Fibroblast of skin of left biceps (primary cell): ENCODE measurements at places on chromosomes 13 and 19.

- DNase-seq, result no peak
These were observed 403.8 kb downstream of the SLITRK5 start for GRCh38 chr13:88074794-88075510.

DNA sequence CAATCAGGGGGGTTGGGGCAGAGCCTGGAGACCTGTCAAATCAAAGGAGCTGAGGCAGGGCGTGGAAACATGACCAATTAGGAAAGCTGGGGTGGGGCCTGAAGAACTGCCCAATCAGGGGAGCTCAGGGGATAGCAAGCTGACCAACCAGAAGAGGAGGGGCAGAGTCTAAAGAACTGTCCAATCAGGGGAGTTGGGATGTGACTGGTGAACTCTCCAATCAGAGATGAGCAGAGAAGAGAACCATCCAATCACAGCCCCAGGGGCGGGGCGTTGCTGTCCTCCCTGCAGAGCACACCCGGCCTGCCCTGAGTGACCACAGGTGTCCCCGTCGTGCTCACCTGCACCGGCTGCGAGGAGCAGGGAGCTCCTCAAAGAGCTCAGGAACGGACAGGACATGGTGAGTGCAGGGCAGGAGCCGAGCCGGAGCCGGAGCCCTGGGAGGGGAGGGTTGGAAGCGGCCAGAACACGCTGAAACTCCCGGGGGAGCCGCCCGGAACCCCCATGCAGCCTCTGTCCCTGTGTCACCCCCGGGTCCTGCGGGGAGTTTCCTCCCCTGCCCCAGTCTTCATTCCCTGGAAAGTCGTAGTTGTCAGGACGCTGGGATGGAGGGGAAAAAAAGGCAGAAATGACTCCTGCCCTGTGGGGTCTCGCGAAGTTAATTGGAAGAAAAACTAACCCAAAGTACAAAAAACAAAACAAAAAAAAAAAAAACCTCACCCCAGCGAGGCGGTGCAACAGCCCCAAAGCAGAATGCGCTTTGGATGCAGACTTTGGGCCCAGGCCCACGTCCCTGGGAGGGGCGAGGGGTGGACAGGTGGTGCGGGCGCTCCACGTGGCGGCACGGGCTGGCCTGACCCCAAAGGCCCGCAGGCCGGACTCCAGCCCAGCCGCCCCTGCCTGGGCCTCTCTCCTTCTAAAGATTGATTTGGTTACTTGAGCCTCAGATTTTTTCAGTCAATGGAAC, at the start of gene ZNF556:
Gene ZNF556, plus strand, starts transcription at position 311 of the 967 bp plus-strand sequence. Its CDS starts 87 bp downstream, at position 398.
- no peak for DNase-seq

DNA sequence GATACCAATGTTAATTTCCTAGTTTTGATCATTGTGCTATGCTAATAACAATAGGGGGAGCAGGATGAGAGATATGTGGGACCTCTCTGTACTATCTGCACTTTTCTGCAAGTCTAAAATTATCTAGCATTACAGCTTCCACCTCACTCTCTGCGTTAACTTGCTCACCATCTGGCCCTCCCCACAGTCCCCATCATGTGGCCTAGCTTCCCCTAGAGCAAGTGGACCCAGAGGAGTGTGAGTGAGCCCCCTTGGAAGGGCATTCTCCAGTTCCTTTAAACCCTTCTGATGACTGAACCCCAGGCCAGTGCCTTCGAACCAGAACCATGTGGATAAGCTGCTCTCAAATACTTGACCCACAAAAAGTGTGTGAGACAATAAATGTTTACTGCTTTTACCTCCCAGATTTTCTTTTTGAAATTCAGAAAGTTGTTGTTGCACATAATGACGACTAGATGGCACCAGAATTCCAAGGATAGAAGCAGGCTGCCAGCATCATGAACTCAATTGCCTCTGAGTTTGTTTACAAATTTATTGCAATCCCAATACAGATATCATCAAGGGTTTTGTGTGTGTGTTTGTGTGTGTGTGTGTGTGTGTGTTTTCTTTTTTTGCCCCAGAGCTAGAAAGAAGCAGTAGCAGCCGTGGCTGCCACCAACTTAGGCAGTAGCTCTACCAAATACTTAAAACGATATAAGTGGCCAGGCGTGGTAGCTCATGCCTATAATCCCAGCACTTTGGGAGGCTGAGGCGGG, 49.0 kb upstream of the ZNF780A start:
- no peak for DNase-seq

DNA sequence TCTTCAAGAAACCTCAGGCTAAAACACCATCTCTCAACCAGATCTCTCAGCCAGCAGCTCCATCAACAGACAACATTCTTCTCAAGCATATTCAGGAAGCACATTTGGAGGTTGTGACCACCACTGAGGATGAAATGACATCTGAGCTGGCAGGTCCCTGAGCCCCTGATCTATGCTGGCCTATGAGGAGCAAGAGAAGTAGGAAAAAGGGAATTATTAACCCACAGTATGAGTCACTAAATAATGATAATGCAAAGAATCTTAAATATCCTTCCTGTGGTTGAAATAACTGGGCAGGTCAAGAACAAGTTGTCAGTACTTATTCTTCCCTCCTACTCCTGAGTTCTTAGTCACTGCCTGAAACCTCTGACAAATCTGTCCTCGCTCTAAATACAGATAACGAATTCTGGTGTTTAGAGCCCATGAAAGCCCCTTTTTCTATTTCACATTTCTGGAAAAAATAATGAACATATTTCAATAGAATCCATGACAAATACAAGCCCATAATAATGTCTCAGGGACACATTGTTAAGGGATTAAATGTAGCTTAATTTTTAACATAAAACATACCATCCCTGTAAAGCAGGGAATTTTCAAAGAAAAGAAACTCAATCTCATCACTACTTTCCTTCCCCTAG, 225.8 kb upstream of the IRS2 start:
- peak; percentile 99 for DNase-seq

DNA sequence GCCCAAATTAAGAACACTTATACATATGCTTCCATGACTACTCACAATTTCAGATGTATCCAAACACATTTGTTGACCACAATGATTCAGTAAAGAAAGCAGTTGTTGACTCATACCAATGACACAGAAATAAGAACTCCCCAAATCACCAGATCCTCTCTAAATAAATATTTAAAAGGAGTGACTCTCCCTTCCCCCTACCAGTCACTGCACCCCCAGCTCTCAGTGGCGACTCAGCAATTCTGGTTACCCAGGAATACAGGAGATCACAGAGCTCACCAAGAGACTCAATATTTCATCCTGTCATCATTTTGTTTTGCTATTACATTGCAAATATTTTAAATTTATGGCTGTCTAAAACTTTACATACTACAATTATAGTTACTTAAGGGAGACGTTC, 131.5 kb downstream of the RGCC start:
- DNase-seq, result peak; percentile 82

- no peak for DNase-seq
These were observed 535 bp downstream of the CDKN2D start for GRCh38 chr19:10568062-10568825.

DNA sequence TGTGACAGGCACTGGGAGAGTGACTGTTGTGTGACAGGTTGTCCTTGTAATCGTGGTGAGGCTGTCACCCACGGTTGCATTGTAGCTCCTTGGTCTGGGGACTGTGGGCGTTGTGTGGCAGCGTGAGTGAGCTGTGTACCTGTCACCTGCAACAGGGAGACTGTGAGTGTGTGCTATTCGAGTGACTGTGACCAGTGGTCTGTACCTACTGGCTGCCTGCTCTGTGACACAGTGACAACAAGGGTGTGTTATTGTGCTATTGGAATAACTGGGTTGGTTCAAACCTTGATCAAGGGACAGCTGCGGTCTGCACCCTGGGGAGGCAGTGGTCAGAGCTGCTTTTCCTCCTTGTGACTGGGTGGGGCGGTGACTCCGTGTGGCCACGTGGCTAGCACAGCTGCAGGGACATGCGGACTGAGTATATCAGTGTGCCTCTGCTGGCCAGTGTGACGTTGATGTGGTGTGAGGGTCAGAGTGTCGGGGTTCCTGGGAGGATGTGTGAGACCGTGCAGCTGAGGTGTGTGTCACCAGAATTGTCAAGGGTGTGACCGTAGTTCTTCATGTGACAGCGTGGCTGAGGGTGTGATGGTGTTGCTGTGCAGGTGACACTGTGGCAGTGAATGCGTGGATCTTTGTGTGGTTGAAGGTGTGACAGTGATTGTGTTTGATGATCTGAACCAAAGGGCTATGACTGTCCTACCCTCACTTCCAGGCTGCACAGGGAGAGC, 10.1 kb upstream of the NFIX start:
- no peak for DNase-seq

- DNase-seq, result no peak
These were observed 13.0 kb upstream of the LCP1 start for GRCh38 chr13:46195016-46195415.

DNA sequence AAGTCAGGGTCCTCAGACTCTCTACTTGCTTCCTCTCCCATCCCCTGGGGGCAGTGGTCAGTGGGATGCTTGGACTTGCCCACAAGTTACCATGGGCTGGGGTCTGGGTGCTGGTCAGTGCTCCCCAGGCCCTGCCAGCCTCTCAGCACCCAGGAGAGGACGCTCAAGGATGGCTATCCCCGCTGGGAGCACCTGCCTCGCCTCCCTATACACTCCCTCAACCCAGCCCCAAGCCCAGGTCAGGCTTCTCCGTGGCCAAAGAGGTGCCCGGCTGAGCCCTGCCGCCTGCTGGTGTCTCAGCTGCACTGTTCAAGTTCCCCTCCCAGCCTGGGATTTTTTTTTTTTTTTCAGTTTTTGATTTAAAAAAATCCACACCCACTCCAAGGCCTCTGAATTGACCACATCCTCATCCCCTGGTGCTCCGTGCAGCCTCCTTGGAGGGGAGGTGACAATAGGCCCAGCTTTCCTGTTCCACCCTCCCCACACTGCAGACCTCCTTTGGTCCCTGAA, 10.8 kb downstream of the F2RL3 start:
- no peak for DNase-seq

GRCh38 chr13:35830850-35831450, 300.2 kb downstream of the DCLK1 start:
- no peak for DNase-seq

DNA sequence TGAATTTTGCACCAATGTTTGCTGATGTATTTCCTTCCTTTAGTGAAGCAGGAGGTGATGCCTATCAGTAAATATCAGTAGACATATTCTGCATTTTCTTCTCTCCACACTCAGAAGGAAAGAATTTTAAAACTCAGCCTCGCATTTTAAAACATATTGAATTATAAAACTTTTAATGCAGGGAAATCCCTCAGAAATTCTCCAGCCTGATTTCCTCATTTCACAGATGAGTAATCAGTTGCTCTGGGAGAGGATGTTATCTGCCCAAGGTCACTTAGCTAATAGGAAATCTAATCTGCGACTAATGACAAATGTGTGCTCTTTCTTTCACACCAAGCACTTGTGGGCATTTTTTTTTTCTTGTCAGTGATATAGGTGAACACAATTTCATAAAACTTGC, 320.6 kb downstream of the ITGBL1 start:
- no peak for DNase-seq

DNA sequence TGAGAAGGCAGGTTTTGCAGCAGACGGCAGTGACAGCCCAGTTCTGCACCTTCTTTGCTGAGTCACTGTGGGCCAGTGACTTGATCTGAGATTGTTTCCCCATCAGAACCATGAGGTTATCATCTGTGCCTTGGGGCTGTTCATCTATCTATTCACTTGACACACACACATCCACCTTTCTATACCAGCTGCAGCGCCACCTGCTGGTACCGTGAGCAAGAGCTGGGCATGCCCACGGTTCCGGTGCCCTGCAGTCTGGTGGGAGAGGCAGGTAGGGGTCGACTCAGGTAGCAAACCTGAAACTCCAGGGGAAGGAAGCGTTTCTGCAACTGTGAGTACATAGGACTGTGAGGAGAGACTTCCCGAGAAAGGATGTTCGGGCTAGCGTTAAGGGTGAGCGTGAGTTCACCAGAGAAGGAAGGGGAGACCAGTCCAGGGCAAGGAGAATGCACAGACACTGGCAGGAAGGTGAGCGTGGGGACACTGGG, 7.5 kb upstream of the LIN7B start:
- DNase-seq, result no peak

DNA sequence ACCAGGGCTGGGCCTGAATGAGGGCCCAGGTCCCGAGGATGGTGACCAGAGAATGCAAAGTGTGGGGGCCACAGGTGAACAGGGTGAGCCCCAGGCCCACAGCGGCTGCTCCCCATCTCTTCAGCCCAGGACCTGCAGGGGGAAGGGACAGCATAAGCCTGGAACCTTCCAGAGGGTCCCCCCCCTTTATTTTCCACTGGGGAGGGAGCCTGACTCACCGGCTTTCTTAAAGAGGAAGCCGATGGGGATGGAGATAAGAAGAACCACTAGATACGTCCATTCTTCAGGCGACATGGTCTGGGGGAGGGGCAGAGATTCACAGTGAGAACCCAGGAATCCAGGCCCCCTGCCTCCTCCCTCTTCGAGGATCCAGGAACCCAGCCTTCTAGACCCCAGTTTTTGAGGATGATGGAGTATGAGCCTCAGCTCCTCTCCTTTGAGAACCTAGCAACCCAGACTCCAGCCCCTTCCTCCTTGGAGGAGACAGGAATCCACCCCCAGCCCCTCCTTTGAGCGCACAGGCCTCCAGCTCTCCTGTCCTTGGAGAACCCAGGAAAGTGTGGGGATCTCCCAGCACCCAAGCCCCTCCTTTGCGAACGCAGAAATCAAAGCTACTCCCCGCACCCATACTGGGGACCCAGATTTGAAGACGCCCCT, 1.0 kb downstream of the MBOAT7 start:
- no peak for DNase-seq

DNA sequence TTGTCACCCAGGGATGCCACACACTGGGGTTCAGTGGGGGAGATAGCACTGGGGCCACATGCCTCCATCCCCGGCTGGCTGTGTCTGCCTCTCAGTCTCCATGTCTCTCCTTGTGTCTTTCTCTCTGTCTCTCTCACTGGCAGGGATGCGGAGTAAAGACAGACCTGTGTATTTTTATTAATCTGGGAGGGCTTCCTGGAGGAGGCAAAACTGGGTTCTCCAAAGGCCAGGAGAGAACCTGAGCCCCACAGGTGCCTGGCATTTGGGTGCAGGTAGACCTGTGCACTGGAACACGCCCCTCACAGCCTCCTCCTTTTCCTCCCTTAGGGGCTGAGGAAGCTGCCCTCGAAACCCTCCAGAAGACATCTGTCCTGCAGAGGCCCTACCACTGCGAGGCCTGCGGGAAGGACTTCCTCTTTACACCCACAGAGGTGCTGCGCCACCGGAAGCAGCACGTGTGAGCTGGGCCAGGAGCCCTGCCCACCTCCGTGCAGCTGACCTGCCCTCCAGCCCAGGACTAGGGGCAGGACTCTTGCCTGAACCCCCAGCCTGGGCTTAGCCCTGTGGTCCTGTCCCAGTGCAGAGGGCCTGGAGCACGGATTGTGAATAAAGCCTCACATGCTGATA, 32.7 kb downstream of the DHX34 start:
- DNase-seq, result no peak

GRCh38 chr13:25347151-25347550, 24.6 kb upstream of the ATP8A2 start:
- no peak for DNase-seq

- no peak for DNase-seq
These were observed 2.4 kb downstream of the RAB3D start for GRCh38 chr19:11337080-11337479.

DNA sequence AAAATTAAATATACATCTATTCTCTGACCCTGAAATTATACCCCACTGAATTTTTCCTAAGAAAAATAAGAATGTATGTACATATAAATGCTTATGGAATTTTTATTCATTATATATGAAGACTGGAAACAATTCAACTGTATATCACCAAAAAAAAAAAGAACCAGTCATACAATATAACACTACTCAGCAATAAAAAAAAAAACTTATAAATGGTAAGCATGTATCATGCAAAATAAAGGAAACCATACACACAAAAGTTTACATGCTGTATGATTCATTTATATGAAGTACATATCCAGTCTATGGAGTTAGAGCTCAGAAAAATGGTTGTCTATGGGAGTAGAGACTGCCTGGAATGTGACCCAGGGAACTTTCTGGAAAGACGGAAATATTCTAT, 199.4 kb upstream of the MIR17HG start:
- no peak for DNase-seq
